ENCODE measurements at places on chromosomes 6 and 20.

GRCh38 chr6:26470643-26471042 is 12.9 kb downstream of the BTN2A1 start:
- DNase-seq: peak; percentile 16

DNA sequence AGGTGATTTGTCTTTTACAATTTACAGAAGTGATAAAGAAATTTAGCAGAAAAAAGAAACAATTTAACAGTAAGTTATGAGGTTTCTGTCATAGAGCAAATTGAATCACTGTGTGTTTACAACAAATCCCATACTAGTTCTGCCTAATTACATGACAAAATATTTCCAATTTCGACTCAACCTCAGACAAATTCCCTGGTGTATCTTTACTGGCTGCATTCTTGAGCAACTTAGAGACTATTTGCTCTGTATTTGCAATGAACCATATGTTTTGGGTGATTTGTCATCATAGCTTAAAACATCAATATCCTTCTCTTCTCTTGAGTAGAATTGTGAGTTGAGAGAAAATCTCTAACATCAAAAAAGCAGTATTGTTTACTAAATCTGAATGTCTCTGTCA is 128.7 kb downstream of the SIM1 start:
- DNase-seq: no peak

DNA sequence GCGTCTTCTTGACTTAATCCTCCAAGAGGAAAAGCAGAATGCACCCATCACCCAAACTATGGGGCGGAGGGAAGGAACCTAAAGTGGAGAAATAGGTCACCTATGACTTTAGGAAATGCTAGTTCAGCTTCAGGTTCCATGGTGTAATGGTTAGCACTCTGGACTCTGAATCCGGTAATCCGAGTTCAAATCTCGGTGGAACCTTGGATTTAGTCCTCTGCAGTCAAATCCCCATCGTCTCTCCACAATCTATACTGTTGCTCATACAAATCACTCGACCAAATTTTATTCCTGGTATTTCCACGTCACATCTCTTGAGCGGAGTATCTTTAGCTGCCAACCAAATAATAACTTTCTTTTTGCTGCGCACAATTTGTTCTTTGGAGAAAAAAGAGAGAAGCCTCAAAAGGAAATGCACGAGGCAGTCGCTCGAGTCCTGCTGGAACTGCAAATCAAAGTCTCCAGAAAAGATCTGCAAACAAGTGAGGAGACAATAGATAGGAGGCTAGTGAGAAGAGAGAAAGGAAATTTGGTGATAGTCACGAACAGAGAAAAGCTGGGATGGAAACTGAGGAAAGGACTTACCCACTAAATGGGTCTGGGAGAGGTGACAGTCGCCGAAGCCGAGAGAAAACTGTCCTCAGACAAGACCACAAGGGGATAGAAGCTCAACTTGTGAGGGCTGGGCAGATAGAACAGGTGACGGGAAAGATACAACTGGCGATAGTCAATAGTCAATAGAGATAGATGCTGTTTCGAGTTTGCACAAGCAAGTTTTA is 16.6 kb downstream of the POM121L2 start:
- DNase-seq: peak; percentile 51

DNA sequence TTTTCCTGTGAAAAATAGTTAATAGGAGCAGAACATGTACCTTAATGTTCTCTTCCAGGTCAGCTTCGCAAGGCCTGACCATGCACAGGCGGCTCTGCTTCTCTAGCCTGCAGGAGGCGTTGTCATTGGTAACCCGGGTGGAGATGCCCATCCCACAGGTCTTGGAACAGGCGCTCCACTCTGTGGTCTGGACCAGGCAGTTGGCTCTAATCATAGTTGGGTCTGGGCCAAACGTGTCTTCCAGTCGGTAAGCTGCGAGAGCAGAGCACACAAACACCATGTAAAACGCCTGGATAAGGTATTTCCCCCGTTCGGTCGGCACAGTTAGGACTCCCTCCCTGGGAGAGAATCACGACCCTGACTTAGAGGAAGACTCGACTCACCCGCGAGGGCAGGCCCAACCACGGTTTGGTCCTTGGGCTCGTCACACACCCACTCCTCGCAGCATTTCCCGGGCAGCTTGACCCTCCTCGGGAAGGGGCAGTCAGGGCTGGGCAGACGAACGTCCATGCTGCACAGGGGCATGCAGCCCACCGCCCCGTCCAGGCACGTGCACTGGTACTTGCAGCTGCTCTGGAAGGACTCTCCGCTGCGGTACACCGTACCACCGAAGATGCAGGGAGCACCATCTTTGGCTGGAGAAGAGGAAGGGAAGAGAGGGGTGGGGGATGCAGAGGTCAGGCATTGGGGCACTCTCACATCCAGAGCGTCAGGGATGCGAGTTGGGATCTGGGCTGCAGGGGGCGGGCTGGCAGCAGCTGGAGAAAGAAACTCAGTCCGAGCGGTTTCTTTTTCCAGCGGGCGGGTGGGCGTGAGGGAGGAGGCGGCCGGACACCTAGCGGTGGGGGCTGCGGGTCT is 1.0 kb downstream of the CCN2 start:
- peak; percentile 69 for DNase-seq

DNA sequence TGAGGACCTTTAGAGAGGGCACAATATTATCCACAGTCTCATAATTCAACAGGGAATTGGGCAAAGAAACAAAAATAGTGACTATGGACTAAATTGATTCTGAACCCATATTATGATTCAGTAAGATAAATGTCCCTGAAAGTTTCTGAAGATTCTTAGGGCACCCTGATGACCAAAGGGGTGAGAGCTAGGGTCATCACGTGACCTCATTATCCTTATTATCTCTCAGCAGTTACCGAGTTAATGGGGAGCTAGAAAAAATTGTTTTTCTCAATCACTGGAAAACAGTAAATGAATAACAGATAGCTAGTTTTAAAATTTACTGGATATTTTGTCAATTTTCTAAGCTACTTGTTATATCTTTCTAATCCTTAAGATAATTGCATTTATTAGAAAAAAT is 639.5 kb downstream of the PRKN start:
- no peak for DNase-seq

- no peak for DNase-seq
Measured at GRCh38 chr6:14200047-14200446, 82.5 kb downstream of the CD83 start.

- no peak for DNase-seq
Measured at GRCh38 chr6:129908858-129909257, 47.7 kb upstream of the TMEM244 start.

DNA sequence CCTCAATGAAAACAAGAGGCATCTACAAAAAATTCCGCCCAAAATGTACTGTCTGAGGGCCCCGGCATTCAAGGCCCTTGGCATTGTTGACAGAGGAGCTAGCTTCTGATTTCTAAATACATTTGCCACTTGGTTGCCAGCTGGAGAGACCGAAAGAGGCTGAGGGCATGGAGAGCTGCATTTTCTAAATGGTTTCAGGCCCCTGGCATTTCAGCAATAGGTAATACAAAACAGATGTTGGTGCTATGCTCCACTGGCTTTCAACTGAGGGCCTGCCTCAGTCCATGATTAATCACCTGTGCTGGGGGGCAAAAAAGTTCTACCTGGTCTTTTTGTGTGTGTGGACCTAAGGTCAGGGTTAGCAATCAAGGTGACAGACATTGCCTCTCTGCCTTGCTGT is 79.5 kb upstream of the ISM1 start:
- no peak for DNase-seq

DNA sequence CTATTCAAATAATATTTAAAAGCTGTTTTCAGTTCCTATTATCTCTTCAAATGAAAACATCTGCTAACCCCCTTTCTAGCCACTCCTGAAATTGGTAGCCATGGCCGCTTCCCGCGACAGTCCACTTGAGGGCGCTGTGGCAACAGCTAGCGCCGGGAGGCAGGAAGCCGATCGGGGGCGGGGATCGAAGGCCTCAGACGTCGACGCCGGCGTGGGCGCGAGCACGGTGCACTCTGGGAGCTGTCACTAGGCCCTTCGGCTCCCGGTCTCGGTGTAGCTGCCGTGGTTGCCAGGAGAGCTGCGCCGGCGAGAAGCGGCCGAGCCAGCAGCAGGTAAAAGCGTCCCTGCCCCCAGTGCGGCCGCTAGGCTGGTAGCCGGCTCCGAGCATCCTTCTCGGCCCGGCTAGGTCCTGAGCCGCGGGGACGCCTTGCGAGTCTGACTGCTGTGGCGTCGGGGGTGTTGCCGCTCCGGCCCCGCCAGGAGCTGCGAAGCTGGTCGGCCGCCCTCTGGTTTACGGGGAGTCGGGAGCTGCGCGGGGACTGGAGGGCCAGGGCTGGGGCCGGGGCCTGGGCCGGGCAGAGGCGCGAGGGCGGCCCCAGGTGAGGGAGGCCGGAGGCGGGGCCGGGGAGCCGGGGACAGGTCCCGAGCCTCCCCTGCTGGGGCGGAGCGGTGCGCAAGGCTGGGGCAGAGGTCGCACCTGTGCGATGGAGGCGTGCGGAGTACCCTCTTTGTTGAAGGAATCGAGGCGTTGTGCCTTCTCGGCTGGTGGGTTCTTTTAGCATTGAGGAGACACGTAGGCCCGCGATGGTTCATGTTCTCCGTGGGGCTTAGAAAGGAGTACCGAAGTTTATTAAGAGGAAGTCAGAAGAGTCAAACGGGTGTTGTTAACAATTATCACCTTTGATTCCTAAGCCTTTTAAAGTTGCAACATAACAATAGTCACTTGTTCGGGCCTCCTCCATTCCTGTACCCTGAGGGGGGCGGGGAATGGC is at the start of gene DOP1A:
DOP1A (plus strand) TSS at position 224 of the 992 bp plus-strand sequence. CDS start 29,307 bp downstream, outside the sequence.
- DNase-seq: peak; percentile 97

- no peak for DNase-seq
Measured at GRCh38 chr6:134323698-134324097, 5.8 kb upstream of the SGK1 start.

DNA sequence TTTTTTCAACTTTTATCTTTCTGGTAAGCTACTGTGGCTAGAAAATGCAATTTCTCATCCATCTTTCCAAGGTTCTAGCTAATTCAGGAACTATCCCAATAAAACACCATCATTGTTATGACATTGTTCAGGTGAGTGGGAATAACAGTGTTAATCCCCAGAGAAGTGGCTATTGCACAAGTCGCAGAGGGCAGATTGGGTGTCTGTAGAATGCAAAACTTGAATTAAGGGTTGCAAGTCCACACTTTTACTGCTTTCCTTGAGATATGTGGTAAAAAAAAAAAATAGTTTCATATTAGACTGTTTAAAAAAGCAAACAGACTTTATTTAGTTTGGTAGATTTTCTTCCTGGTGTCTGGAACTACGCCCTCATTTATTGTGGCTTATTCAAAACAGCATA is 41.1 kb upstream of the PRDM1 start:
- no peak for DNase-seq

DNA sequence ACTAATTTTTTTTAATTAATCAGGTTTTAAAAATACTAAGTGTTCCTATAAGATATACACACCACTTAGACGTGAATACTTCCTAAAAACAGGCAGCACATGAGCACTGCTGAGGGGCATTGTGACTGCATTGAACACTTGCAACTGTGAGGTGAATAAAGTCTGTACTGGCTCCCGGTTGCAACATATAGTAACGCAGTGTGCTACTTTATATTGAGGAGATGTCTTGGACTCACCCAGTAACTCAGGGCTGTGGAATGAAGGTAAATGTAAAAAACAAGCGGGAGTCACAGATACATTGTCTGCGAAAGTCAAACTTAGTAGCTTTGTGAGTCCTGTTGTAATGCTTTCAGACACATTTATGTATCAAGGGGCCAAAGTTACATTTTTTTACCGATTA is 17.0 kb upstream of the HLA-A start:
- no peak for DNase-seq

GRCh38 chr6:121235386-121235785 is 98.9 kb downstream of the TBC1D32 start:
- DNase-seq: no peak

- no peak for DNase-seq
Measured at GRCh38 chr20:52103335-52103912, 88.2 kb downstream of the ZFP64 start.

DNA sequence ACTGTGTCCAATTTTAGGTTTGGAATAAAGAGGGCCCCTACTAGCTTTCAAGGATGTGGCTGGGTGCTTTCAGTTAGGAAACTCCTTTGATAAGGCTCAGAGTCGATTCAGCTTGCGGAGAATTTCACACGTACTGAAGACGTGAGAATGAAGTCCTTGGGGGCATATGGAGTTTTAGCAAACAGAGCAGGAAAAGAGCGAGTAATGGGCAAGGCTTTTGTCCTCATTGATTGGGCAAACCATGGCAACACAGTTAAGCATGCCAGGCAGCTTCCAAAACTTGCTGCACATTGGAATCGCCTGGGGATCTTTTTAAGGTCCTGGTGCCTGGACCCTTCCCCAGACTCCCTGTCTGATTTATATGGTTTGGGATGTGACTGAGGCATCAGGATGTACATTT is 29.2 kb downstream of the ISM1 start:
- no peak for DNase-seq

- DNase-seq: no peak
Measured at GRCh38 chr20:56899506-56899905, 270.4 kb downstream of the TFAP2C start.

DNA sequence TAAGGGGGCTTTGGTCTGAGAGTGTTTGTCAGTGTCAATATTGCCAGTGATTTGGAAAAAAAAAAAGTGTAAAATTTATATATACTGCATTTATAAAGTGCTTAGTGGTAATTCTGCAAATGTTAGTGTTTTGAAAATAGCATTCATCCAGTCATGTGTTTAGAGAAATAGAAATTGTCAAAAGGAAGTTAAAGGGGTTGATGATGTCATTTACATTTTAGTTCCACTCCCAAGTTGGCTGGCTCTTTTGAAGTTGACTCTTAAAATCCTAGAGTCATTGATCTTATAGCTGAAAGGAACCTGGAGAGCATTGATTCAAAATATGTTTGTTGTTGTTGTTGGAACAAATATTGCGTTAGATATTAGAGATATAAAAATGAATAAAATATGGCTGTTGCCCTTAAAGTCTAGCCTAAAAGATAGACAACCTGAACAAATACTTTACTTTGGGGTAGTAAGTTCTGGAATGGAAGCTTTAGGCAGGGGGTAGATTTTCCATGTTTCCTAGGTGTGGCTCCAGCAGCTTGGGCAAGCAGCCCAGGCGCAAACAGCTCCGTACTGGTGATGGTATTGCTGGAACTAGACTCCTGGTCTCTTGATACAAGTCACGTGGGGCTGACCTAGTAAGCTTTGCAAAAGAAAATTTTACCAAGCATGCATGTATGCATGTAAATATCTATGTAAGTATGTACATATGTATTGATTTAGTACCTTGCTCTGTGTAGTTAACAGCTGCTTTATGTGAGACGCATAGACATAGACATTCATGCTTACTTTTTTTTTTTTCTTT is 46.3 kb downstream of the HIVEP1 start:
- DNase-seq: no peak

- no peak for DNase-seq
Measured at GRCh38 chr6:28134716-28135115, 7.0 kb upstream of the ZKSCAN8 start.

DNA sequence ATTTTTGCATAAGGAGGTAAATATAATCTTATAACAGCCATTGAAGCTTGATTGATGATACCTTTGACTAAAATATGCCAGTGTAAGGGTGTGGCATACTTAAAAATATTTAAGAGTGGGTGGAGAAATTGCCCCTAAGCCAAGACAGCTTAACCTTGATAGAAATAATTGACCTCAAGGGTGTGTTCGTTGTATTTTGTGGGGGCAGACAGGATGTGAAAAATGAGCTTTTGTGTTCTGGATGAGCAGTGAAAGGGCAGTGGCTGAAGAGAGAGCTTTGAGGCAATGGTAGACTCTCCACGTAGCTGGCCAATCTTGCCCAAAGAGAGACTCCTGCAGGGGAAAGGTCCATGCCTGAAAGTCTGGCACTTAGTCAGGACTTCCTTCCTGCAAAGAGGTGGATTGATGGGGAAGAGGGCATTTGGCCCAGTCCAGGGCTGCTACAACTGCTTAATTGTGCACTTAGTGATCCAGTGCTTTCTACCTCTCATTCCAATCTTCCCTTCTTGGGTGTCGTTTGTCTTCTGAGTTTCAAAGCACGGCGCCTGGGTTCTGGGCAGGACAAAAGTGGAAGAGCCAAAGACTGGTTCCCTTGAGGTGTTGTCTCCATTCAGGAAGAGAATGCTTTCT is 15.6 kb upstream of the CD109 start:
- DNase-seq: no peak
